ENCODE measurements at places on chromosomes 1 and 21.

DNA sequence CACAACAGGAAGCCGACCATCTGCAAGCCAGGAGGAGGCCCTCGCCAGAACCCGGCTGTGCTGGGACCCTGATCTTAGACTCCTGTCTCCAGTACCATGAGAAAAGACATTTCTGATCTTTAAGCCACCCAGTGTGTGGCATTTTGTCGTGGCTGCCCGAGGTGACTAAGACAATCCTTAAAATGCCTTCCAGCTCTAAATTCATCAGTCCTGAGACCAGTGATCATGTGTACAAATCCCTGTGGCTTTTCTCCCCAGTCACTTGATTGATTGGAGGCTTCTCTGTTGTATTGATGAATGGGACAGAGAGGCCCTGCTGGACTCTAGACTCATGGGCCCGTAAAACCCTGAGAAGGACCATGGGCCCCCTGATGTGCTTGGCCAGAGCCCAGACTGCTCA is 36.1 kb downstream of the B3GALT5 start:
- no peak for DNase-seq

DNA sequence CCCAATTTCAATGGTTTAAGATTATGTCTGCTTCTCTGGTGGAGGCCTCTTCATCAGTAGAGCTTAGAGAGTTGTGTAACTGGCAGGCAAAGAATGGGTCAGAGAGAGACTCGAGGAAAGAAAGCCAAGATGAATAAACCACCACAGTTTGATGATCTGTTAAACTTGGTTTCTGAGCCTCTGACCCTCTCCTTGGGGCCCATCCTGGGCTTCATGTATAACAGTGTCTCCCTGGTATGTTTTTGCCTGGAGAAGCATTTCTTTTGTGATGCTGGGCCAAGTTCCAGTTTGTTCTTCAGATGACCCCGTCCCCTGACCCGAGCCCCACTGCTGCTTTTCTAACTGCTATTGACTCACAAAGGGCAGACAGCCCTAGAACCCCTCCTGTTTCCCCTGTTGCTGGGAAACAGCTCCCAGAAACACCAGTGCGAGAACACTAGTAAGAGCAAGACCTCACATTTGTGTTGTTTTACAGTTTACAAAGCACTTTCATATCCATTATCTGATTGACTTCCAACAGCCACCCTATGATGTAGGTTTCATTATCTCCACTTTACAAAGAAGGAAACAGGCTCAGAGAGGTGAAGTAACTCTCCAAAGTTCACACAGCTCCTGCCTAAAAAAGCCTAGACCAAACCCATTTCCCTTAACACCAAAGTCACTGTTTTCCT is 9.0 kb downstream of the CD2 start:
- DNase-seq: no peak

DNA sequence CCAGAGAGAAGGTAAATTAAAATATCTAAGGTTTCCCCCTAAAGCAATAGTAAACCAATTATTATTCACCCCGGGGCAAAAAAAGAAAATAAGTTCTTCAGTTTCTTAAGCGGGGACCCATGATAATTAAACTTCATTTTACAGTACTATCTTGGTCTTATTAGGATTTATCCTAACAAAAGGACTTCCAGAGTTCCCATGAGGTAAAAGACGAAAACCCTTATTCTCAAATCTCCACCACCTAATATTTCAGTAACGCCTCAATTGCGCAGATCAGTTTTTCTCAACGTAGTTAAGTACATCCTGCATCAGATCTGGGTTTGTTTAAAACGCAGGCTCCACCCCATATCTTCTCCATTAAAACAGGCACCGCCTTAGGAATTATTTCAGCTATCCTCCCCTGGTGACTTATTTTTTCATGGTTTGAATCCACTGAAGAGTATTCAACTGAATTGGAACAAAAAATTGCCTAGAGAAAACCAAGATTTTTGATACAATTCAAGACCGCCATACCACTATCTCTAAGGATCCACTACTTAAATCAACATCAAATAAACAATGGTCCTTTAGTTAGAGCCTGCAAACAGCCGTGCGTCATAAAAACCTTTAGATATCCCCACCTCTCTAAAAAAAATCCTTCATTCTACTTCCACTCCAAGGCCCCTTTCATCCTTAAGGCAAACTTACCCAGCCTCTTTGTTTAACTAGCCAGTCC is 1.7 kb downstream of the MCL1 start:
- DNase-seq: no peak

- DNase-seq: no peak
Measured at GRCh38 chr1:31064111-31064717, 1.3 kb downstream of the PUM1 start.

- no peak for DNase-seq
Measured at GRCh38 chr1:114669562-114670082, at the start of gene DENND2C. DENND2C (minus strand) TSS chr1:114670049; CDS start chr1:114625984, 44,065 bp downstream.

- no peak for DNase-seq
Measured at GRCh38 chr1:21763694-21764419, 19.1 kb downstream of the USP48 start.

DNA sequence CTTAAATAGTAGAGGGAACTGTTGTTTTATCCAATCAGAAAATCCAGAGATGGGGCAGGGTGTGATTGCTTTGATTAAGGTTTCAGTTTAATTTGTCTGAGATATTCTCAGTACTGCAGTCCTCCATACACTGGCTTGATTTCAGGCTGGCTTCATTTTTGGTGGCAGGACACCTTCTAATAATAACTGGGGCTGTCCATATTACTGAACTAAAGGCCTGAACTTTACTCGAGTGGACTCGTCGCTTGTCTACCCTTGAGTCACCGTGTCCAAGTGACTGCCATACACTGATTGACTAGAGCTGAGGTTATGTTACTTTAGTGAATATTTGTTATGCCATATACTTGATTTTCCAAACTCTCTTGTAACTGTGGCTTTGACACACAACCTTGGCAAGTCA is 228.8 kb downstream of the DNAH14 start:
- no peak for DNase-seq

- no peak for DNase-seq
Measured at GRCh38 chr1:230517786-230518185, 91.7 kb upstream of the PGBD5 start.

GRCh38 chr1:237219751-237220642 is 178.0 kb downstream of the RYR2 start:
- no peak for DNase-seq

GRCh38 chr1:232998646-232999045 is 48.2 kb downstream of the NTPCR start:
- no peak for DNase-seq

DNA sequence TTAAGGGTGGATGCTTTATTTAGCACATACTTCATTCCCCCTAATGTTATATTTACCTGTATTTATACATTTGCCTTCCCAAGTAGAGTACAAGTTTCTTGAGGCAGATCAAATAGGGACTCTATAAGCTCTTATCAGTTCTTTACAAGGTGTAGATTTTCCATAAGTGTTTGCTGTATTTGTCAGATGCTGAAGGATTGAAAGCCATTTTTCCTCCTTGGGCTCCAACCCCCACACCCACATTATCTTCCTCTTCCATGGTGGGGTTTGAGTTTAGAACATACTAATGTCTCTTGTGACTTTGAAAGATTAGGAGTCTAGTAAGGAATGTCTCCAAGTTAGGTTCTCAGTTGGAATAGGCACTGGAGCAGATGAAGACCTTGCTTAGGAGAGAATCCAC is 2.4 kb upstream of the CHI3L2 start:
- DNase-seq: no peak

DNA sequence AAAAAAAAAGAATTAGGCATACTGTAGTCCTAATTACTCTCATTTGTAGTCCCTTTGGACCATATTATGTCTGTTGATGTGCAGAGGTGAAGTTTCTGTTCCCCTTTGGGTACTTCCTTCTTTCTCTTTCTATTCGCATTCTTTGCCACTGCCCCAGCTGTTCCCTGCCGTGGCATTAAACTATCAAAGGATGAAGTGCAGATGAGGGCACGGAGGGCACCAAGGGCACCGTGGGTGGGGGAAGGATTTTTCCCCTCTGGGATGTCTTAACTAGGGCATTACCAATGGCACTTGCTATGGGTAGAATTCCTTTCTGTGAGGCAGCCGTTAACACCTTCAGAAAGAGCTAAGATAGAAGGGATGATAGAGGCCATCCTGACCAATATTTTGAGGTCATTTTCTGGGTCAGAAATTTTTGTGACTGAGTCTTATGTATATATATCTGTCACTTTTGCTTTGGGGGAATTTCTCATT is 4.9 kb upstream of the MAPKAPK2 start:
- no peak for DNase-seq

- DNase-seq: no peak
Measured at GRCh38 chr1:174999936-175000696, at the start of gene CACYBP. CACYBP (plus strand) TSS chr1:174999947; CDS start chr1:175000181, 234 bp downstream.

GRCh38 chr1:154467434-154468102 is 34.5 kb upstream of the TDRD10 start:
- no peak for DNase-seq

DNA sequence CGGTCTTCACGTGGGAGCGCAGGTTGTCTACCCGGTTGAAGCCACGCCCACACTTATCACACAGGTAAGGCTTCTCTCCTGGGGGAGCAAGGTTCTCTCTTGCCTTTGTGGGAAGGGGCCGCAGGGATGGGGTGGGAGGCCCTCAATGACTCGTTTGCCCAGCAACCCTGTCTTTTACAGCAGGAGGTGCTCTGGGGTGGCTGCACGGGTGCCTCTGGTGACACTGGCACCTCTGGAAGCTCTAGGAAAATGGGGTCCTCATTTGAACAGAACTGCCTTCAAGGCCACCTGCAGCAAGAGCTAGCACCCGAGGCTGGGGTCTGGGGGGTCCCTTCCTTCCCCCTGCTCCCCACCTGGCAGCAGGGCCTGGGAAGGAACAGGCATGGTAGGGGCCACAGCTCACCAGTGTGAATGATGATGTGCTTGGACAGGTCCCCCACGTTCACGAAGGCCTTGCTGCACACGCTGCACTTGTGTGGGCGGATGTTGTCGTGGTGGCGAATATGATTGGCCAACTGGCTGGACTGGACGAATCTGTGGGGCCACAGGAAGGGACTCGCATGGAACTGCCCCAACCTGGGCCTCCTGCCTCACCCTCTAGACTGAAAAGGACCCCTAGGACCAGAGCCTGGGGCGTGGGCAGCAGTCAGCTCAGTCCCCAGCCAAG is 33.1 kb downstream of the ZBTB17 start:
- DNase-seq: no peak

GRCh38 chr1:147202576-147202975 is 22.6 kb downstream of the FMO5 start:
- DNase-seq: no peak

DNA sequence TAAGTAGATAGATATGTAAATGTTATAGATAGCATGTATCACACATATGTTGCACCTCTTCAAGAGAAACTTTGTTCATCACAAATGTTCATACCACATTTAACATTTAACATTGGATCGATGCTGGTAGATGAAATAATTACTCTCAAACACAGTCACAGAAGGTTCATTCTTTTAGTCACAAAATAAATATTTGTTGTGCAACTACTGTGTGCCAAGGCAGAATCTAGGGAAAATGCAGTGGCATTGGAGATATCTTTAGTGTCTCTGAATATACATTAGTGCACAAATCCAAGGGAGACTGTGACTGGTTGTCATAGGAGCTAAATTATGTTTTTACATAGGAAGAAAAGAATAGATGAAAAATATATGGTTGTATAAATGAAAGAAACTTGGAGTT is 535.7 kb downstream of the BRINP3 start:
- DNase-seq: no peak

DNA sequence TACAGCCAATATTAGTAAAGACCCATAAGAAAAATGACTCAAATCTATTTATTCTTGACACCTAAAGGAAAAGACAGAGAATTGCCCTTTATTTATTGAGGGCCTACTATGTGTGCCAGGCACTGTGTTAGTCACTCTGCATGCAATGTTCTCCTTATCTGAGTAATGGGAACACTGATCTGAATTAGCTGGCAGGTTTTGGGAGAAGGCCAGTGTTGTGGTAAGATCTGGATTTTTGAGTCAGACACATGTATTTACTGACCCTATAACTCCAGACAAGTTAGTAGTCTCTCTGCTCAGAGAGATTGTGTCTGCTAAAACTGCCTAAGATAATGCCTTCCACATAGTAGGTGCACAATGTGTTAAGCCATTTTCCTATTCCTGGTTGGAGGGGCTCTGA is 17.3 kb downstream of the LCE4A start:
- DNase-seq: no peak

DNA sequence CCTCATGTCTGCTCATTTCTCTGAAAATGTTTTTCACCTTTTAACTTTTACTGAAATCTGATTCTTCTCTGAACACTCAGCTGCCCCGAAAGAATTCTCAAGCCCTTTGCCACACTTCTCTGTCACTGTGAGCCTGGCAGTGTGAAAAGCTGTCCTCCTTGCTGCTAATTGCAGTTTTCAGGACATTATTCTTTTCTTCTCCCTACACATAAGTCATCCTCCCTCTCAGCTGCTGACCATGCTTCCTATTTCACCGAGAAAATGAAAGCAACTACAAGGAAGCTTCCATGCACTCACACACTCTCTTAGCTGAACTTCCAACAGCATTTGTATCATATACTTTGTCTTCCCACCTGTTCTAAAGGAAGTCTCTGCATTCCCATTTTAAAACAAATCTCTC is 15.8 kb downstream of the OLFM3 start:
- no peak for DNase-seq

GRCh38 chr1:191162762-191163161 is 685.1 kb upstream of the BRINP3 start:
- no peak for DNase-seq

- DNase-seq: no peak
Measured at GRCh38 chr1:81296601-81297000, 504.1 kb upstream of the ADGRL2 start.

- DNase-seq: no peak
Measured at GRCh38 chr1:152109231-152109997, 5.8 kb downstream of the TCHH start.

- DNase-seq: no peak
Measured at GRCh38 chr21:39422527-39423241, 22.9 kb downstream of the LCA5L start.

GRCh38 chr1:167488786-167489185 is 29.5 kb downstream of the CD247 start:
- DNase-seq: peak; percentile 51

GRCh38 chr1:82048596-82048995 is 247.9 kb downstream of the ADGRL2 start:
- DNase-seq: no peak

GRCh38 chr1:28566931-28567330 is 14.0 kb downstream of the TRNAU1AP start:
- DNase-seq: no peak

DNA sequence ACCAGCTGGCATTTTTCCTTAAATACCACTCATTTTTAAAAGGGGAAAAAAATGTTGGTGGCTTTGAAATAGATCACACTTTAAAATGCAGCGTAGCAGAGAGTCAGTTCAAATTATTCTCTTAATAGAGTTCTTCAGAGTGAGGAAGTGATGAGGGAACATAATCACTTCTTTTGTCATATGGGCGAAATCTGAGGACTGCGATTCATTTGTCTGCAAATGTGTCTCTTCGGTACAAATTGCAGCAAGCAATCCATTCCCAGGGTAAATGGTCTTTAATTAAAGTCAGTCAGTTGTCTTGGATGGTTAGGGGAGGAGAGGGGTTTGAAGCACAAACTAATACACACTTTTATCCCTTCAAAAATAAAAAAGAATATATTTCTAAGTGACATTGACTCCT is 86.0 kb upstream of the SELENON start:
- no peak for DNase-seq

All from nephron progenitor cell (in vitro differentiated cells).